ENCODE measurements at places on chromosomes 1 and 21. TPM values are rescaled to one million over a fixed set of nuclear protein-coding genes. Genes with fewer than 3 reads are reported as not detected.
A peak's percentile ranks its signal among the peaks of the same experiment; 100 is the strongest.

DNA sequence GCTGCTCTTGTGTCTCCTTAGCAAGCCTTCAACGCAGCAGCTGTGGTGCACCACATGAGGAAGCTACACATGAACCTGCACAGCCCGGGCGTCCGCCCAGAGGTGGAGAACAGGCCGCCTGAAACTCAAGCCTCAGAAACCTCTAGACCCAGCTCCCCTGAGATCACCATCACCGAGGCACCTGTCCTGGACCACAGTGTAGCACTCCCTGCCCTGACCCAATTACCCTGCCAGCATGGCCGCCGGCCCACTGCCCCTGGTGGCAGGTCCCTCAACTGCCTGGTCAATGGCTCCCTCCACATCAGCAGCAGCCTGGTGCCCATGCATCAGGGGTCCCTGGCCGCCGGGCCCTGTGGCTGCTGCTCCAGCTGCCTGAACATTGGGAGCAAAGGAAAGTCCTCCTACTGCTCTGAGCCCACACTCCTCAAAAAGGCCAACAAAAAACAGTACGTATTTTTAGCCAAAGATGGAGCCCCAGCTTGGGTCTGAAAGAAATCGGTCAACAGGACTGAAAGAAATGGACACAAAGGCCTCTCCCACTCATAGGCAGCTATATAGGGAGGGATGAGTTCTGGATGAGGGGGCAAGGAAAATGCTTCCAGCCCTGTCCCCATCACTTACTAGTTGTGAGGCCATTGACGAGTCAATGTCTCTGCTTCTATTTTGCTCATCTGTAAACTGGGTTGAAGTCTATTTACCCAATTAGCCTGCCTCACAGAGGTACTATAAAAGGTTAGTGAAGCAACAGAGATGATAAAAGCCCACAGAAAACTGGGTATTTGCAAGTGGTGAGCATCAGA lies 28.5 kb downstream of the CAMK1G start:
- DNase-seq: no peak

Gene INTS7
- total RNA-seq: 13.0 TPM

- DNase-seq: no peak
Measured at GRCh38 chr1:30888975-30889374, 19.6 kb downstream of the SDC3 start.

DNA sequence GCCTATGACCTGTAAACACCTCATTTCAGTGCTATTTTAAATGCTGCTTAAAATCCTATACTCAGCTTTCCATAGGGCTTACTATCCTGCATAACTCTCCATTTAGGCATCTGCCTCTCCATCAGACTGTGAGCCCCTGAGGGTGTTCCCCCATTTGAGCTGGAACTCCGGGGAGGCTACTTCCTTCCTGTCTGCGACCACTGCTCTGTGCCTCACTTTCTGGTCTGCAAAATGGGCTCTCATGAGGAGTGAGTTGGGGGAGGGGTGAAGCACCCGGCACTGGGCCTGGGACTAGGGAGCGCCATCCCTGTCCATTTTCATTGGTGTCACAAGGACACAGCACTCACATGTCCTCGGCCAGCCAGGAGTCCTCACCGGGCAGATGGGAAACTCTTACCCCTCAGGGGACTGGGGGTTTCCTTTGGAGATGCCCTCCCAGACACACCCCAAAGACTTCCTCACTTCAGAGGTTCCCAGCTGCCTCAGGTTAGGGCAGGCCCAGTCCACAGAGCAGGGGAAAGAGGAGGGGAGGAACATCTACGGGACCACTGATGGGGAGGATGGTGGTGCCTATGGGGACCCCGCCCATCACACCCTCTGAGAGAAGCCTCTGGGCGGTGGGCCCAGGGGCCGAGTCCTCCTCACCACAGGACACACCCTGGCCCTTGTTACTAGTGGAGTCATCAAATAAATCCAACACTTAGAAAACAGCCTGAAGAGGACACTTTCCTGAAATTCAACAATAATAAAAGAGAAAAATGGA lies 134.9 kb downstream of the MATN1 start:
- DNase-seq: no peak

GRCh38 chr1:154405747-154406571 lies 816 bp downstream of the IL6R start:
- DNase-seq: peak; percentile 76

- DNase-seq: no peak
Measured at GRCh38 chr1:30274173-30274970, 449.0 kb downstream of the MATN1 start.

GRCh38 chr1:237938553-237938952 lies 47.8 kb upstream of the ZP4 start:
- DNase-seq: peak; percentile 58

GRCh38 chr1:47871799-47872353 lies 125.3 kb downstream of the TRABD2B start:
- no peak for DNase-seq

DNA sequence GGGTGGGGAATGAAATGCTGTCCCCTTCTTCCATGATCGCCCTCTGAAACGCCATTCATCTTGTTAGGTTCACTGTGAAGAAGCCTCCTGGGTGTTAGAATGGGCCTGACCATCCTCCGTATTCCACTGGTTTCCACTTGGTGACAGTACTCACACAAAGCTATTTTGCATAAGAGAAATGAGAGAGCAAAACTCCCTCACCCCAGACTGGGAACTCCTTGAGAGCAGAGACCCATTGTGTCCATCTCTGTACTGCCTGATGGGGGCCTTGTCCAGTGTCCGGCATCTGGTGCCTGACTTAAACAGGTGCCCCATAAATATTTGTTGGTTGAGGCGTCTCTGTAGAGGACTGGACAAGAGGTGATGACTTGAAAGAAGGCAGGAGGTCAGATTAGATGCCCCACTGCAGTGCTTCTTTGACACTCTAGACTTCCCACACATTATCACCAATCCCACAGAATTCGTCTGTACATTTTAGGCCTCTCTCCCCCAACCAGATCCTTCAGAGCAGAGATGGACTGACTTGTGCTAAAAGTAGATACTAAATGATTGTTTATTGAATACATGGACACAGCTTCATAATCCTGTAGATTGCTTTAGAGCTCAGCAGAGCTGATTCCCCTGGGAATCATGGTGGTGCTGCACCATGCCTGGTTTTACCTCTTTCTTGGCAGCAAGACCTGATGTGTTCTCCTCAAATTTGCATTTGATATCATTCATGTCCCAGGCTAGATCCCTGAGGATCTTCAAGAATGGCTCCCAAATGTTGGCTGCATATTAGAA lies 22.4 kb upstream of the KCNA2 start:
- DNase-seq: no peak
